Cerebellum (tissue), 4 donors: ENCODE measurements at places on chromosomes 11 and 22.

- DNase-seq = no peak
These were observed 810.0 kb downstream of the BRD1 start for GRCh38 chr22:49017482-49018329.

DNA sequence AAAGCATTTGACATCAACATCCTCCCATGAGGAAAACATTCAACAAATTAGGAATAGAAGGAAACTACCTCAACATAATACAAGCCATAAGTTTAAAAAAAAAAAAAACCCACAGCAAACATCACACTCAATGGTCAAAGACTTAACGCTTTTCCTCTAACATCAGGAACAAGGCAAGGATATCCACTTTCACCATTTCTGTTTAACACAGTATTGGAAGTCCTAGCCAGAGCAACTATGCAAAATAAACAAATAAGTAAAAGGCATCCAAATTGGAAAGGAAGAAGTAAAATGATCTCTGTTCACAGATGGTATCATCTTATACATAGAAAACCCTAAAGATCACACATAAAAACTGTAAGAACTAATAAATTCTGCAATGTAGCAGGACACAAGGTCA, 13.1 kb downstream of the FXYD6 start:
- no peak for DNase-seq

DNA sequence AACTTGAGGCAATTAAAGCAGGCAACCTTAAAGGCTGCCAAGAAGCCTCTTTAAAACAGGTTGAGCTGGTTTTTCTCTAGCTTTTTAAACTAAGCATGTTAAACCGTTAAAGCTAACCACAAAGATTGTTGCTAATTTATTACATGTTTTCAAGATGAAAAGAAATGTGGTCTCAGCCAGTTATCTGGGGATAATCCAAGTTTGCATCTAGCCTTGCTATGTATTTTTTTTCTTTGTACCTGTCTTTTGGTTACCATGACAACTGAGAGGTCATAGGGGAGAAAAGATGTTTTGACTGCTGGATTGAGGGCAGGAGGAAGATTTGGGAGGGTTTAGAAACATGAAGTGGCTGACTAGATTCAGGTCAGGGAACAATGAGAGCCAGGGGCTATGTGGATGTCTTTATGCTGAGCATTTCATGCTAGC, 19.2 kb upstream of the PGM2L1 start:
- DNase-seq = no peak

GRCh38 chr22:24409707-24410106, 17.7 kb upstream of the ADORA2A start:
- no peak for DNase-seq

- DNase-seq = no peak
These were observed 1.3 kb upstream of the FOLR1 start for GRCh38 chr11:72190631-72191071.

DNA sequence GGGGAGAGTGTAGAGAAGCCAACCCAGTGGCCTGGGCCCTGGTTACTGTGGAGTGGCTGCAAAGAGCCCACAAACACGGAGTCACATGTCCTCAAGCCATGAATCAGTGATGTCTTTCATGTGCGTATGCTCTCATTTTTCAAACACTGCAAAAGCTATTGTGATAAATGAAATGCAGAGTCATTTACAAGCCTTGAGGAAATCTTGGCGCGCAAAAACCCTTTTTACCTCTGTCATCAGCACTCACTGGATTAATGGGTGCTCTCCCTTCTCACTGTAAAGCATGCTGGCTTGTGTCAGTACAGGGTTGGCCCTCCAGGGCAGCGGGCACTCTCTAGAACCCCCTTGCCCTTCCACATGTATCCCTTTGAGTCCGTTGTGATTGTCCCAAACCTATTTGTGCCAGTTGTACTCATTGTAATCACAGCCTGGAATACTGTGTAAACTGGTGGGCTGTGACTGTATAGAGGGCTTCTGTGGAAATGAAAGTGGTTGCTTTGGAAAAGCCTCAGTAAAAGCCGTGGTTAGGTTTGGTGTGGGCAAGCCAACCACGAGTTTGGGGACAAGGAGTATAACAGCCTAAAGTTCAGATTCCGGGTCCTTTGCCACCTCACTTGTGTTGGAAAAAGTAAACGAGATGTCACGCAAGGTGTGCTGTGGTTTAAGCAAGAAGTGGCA, 10.4 kb downstream of the GNAZ start:
- no peak for DNase-seq
